ENCODE measurements at places on chromosomes 5 and 9.
A peak's percentile ranks its signal among the peaks of the same experiment; 100 is the strongest.

- no peak for DNase-seq
Measured at GRCh38 chr9:73265876-73266275, 114.2 kb downstream of the ANXA1 start.

GRCh38 chr5:149546974-149547373 is 4.3 kb downstream of the CSNK1A1 start:
- no peak for DNase-seq

GRCh38 chr9:133521122-133522072 is 3.4 kb downstream of the MYMK start:
- peak; percentile 93 for DNase-seq

- no peak for DNase-seq
Measured at GRCh38 chr5:111385051-111385450, 127.3 kb downstream of the STARD4 start.

- DNase-seq, result no peak
Measured at GRCh38 chr9:26145938-26146337, 467.7 kb upstream of the TUSC1 start.

DNA sequence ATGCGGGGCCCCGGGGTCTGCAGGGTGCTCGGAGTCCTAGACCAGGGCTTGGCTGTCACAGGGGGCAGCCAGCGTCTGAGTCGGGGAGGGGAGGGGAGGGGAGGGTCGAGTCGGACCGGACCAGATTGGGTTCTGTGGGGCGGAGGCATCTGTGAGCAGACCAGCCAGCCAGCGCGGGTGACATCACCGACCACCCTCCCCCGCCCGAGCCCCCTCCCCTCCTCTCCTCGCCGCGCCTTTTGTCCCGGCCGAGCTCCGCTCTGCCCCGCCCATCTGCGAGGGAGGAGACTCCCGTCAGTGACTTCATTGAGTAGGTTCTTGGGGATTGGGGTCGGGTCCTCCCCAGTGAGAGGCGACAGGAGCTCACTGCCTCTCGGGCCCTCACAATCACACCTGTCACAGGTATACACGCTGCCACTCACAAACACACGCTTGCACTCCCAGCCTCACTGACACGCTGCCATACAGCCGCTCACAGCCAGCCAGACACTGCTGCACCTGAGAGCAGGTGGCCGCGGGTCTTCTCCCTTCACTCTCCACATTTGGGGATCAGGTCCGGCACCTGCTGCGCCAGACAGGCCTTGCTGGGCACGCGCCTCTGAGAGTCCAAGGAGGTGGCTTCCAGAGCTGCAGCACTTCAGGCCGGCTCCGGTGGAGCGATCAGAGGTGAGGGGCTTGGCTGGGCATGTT is 546 bp downstream of the DNAJB5 start:
- peak; percentile 34 for DNase-seq

DNA sequence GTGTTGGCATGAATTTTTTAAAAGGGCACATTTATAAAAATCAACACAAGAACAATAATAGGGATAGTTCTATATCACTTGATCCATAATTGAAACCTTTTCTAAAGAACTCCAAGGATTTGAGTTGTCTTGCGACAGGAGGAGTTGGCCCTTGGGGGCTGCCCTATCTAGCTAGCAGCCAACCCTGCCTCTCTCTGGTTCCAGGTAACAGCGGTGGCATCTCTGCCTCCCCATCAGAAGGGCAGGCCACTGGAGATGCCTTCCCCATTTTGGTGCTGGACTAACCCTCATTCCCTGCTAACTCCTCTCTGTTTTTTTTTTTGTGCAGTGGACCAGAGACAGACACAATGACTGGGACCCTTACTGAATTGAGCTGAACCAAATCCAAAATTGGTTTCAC is 393.0 kb downstream of the MED10 start:
- no peak for DNase-seq

DNA sequence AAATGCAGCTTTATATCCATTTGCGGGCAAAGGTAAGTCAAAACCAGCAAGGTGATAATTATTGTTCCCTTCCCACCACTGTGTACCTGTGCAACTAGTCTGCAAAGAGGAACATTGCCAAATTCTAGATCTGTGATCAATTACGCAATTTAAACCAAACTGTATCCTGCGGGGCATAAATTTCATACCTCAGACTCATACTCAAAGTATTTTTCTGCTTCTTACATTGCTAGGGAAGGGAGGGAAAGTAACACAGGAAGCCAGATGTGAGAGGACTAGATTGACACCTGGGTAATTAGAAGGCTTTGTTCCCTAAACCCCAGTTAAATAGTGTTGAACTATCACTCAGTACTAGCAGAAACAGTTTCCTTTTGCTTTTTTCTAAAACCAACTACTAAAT is 240.2 kb upstream of the ZNF608 start:
- no peak for DNase-seq

DNA sequence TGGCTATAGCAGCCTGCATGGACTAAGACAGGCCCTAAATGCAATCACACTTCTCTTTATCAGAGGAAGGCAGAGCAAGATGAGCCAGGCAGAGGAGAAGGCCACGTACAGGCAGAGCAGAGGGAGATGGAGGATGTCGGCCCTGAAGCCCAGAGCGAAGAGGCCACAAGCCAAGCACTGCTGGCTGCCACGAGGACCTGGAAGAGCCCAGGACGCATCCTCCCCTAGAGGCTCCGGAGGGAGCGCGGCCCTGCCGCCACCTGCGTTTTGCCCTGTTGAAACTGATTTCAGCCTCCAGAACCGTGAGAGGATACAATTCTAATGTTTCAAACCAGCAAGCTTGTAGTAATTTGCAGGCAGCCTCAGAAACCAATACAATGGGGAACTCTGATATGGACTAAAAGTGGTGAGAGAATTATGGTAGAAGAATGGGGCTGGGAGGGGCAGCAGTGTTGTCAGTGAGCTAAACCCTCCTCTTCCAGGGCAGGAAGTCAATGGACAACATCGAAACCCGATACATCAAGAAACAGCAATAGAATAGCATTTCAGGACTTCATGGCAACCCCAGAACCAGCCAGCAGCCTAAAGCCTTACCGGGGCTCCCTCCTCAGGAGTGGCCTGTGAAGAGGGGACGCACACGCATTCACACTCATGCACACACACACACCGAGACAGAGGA is 32.6 kb downstream of the ADAMTS2 start:
- DNase-seq, result no peak

DNA sequence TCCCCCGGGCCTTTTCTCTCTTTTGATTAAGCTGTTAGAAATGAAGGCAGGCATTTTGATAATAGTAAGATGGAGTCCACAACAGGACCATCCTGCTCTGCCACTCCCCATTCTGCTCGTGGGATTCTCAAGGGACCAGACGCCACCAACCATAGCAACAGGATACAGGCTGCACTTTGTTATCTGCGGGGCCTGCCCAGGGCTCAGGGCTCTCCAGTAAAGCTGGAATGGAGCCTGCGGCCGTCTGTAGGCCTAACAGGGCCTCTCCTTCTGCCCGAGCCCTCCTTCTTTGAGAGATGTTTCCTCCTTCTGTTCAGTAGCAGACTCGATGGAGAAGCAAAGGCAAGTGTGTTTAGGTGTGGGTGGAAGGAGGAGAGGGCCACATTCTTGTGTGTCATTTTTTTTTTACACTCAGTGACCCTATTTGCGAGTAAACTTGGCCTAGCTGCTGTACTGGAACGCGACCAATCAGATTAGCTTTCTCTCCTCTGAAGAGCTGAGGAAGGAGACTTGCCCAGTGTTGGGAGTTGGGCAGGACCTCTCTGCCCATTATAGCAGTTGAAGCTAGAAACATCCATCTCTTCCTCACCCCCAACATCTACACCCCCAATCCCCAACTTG is 8.9 kb upstream of the EPB41L4B start:
- no peak for DNase-seq

All from NCI-H2171 treated with DMSO at 0.1 percent for 48 hours (cell line).